ENCODE measurements at places on chromosomes 2 and 18.

DNA sequence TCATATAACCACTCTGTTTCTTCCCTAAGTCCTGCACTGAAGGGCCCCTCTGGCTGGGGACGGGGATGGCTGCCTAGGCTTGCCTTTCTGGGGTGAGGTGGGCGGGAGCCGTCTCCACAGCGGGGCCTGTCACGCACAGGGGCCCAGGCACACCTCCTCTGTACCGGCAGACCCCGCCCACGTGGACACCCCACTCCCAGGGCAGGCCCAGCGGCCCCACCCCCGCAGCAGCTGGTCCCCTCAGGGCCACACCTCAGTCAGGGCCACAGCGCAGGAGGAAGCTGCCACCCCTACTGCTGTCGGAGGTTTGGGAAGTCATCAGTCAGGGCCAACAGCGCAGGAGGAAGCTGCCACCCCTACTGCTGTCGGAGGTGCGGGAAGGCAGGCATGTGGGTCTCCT is 257.6 kb upstream of the RAB6C start:
- no peak for DNase-seq

DNA sequence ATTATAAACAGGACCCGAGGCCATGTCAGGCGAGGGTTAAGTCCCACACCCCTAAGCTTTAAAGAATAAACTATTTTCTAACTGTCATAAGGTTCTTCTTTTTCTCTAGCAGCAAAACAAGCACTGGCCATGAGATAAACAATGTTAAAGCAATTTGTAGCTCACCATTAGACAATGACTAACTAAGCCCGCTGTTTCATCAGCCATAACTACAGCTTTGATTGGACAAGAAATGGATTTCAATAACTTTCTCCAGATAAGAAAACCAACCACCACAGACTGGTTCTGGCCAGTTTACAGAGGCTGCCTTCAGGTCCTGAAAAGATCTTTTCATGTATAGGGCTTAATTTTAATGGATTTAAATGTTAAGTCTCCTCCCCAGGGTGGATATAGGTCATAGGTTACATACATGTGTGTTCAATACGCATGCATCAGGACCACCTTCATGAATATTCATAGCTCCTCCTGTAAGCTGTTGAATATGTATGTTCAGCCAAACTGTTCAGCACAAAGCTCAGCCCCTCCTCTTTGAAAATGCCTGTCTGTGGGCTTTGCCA is 108.7 kb upstream of the RAB6C start:
- DNase-seq = no peak

- no peak for DNase-seq
These were observed 3.5 kb downstream of the EFHD1 start for GRCh38 chr2:232636788-232637420.

DNA sequence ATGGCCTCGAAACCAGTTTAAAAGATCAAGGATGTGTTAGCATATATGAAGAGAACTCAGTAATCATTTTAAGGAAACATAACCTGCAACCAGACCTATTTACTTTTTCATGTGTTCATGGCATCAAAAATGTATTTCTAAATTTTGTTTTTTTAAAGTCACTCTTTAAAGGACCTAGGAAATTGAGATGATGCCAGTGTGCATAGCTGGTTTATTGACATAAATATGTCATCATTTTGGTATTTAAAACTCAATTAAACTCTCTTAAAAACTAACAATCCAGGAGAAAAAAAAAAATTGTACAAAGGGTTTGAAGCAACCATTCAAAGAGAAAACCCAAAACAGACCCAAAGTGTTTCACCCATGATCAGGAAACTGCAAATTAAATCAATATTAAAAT is 198.9 kb upstream of the RND3 start:
- no peak for DNase-seq

- no peak for DNase-seq
These were observed 388.8 kb downstream of the CBLN2 start for GRCh38 chr18:72155327-72155726.

DNA sequence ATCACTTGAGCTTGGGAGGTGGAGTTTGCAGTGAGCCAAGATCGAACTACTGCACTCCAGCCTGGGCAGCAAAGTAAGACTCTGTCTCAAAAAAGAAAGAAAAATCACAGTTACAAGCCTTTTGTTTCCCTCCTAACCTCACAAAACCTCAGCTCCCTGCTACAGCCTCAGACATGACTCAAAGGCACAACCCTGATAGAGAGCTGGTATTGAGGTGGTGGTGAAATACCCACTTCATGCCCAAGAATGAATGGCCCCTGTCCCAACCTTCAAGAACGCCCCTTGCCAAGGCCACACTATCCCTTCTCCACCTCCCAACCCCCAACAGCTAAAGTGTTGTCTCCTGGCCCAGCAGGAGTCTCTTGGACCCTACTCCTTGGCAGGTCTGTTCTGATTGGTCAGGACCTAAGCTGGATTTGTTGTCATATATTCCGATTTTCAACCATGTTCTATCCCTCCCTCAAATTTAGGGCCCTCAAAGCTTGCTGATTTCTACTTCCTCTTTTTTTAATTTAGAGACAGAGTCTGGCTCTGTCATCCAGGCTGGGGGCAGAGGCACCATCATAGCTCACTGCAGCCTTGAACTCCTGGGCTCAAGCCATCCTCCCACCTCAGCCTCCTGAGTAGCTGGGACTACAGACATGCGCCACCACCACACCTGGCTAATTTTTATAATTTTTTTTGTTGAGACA is 61.9 kb upstream of the BZW1 start:
- no peak for DNase-seq

GRCh38 chr2:165897074-165897473 is 56.5 kb downstream of the TTC21B start:
- no peak for DNase-seq

- DNase-seq = no peak
These were observed 140.3 kb downstream of the OSR1 start for GRCh38 chr2:19218166-19218565.

- DNase-seq = no peak
These were observed 19.6 kb upstream of the WDR75 start for GRCh38 chr2:189421644-189422043.

GRCh38 chr2:217419055-217419671 is 559.3 kb upstream of the TNP1 start:
- no peak for DNase-seq

- no peak for DNase-seq
These were observed 255.8 kb upstream of the EPAS1 start for GRCh38 chr2:46041434-46041833.

DNA sequence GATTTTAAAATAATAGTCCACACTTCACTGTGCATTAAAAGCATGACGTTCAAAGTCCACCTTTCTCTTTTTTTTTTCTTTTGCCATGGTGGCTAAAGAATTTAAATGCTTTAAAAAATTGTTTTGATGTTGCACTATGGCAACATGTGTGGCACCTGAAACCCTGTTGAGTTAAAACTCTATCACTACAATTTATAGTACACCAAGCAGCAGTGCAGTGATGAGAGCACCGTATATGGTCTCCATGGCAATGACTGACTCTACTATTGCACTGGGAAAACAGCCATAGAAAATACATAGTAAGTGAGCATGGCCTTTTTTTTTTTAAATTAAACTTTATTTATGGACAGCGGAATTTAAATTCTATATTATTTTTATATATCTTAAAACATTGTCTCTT is 298.8 kb downstream of the FIGN start:
- DNase-seq = no peak

- no peak for DNase-seq
These were observed 33.2 kb upstream of the NAB1 start for GRCh38 chr2:190615555-190616200.

DNA sequence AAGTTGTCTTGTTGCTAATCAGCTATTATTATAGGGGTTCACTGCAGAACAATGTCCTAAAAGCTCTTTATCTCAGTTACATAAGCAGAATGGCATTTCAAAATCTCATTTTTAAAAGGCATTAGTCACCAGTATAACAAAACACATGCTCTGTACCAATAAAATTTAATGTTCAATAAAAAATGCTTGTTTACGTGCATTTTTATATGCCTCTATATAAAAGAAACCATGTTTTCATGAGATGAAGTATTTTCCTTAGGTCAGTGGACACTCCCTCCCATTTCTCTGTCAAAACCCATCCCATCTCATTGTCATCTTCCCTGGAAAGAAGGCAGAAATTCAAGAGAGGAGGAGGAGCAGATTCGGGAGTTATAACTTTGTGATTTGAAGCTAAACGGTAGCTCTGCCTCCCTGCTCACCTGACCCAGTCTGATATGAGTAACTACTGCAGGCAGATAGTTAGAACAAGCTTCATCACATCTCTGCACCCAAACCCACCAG is 231.9 kb upstream of the SIX2 start:
- no peak for DNase-seq

DNA sequence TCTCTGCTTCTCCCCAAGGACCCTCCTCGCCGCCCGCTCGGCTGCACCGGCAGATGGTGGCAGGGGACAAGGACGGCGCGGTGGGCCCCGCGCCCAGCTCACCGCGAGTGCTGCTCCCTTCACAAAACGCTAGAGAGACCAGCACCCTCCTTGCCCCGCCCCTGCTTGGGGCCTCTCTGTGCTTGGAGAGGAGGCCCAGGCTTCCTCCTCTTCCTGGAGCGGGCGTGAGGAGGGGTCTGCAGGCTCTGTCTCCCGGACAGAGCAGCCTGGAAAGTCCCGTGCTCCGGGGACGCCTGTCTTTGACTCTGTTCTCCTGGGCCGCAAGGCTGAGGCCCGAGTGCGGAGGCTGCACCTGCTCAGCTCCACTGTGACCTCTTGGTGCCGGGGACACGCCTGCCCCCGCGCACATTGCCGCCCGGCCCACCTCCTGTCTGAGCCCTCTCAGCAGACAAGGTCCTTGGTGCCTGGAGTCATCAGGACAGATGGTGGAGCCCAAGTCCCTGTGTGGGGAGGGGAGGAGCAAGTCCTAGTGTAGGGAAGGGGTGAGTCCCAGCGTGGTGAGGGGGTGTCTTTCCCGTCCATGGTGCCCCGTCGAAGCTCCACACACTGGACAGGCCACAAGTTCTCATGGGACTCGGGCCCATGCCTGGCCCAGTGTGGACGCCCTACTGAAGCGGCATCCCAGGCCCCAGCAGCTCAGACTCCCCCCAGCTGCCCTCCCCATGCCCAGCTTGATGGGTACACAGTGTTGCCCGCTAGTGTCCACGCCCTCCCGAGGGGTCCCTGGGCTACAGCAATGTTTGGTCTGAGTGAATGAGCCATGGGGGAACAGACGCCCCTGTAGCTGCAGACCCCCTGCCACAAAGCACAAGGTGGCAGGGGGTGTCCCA is 33.8 kb downstream of the RTP5 start:
- no peak for DNase-seq

DNA sequence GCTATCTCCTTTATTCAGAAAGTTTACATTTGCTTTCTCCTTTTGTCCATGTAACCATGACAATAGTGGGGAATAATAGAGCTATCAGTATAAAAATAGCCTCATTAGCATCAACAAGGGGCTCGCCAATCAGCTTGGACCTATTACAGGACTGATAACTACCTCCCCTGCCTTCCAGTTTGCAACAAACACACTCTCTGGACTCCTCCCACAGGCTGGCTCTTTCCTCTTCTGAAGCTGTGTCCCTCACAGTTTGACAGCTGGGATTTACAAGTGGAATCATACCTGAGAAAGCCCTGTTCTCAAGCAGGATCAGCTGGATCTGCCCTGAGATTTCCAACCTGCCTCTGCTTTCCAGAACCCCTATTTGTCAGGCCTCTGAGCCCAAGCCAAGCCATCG is 162.5 kb downstream of the GRB14 start:
- DNase-seq = no peak

DNA sequence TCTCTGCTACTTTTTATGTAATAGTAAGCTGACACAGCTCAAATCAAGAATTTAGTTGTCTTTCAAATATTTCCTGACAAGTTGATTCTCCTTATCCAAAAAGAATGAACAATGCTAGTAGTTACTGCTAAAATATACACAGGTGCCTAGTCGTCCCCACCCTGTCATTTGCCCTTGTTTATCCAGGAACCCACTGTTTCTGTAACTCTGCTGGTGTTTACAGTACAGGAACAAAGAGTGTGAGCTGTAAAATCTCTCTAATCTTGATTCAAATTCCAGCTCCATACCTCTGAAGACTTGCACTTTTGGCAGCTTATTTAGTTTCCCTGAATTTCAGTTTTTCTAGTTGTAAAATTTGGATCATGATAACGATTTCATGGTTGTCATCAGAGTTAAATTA is 21.1 kb upstream of the SCYGR2 start:
- no peak for DNase-seq

GRCh38 chr2:216539791-216540241 is 41.2 kb downstream of the RPL37A start:
- DNase-seq = no peak

GRCh38 chr2:176088048-176088936 is 4.2 kb upstream of the HOXD13 start:
- peak; percentile 78 for DNase-seq

- peak; percentile 67 for DNase-seq
These were observed at the start of gene EPB41L3 for GRCh38 chr18:5543773-5544389. EPB41L3 (minus strand) TSS chr18:5543997; CDS start chr18:5489183, 54,814 bp downstream.

GRCh38 chr2:3296182-3296972 is 81.2 kb downstream of the EIPR1 start:
- DNase-seq = peak; percentile 6

- DNase-seq = no peak
These were observed 6.4 kb downstream of the SALL3 start for GRCh38 chr18:78986018-78986481.

DNA sequence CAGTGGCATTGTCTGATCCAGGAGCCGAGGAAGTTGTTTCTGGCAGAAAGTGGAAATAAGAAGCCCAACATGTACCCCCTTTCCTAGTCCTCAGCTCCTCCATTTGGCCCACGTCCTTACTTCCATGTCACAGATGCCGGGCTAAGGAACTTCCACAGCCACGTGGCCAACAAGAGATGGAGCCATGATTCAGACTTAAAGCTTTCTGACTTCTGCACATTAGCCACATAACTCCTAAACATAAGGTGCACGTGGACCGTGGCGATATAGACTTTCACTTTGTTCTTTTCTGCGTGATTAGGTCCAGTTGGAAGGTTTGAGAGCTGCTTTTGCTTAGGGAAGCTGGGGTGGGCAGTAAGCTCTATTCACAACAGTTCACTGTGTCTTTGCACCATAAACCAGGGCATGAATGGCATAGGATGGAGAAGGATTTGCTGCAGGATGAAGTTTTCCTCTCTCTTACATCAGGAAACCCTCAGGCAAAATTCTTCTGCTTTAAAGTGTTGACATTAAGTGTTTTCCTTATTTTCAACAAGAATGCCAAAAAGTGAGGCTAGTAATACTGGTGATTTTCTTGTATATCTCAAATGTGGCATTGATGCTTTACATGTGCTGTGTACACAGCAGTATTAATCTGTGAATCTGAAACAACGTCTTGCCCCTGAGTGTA is 61.2 kb upstream of the RBM44 start:
- DNase-seq = no peak
